ENCODE measurements at places on chromosomes 12 and 14.

DNA sequence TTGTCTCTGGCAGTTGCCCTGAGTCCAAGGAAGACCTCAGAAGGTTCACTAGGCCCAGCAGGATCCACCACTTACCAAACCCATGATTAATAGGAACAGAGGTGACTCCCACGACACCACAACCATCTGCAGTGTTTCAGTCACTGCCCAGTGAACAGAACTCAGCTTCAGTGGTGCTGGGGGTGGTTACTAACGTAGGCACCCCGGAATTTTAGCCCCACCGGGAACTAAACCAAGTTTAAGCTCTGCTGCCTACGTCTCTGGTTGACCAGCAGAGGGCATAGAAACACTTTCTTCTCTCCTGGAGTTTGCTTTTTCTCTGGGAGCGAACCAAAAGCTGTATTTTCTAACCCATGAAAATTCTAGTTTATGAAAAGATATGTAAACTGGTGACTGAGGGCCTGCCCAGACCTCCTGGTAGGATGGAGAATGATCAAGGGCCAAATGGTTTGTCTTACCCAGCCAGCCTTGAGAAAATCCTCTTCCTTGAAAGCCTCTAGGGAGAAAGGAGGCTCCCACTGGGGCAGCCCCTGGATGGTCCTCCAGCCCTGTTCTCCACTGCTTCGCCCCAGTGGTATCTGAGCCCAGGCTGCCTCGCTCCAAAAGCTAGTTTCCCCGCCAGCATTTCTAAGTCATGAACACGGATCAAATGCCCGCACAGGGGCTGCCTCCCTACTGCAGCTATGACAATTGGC, 379.8 kb downstream of the DPF3 start:
- DNase-seq: peak; percentile 46

GRCh38 chr12:101552277-101552676, 42.5 kb upstream of the MYBPC1 start:
- no peak for DNase-seq

GRCh38 chr14:49106741-49107667, 479.2 kb downstream of the RPS29 start:
- DNase-seq: no peak

DNA sequence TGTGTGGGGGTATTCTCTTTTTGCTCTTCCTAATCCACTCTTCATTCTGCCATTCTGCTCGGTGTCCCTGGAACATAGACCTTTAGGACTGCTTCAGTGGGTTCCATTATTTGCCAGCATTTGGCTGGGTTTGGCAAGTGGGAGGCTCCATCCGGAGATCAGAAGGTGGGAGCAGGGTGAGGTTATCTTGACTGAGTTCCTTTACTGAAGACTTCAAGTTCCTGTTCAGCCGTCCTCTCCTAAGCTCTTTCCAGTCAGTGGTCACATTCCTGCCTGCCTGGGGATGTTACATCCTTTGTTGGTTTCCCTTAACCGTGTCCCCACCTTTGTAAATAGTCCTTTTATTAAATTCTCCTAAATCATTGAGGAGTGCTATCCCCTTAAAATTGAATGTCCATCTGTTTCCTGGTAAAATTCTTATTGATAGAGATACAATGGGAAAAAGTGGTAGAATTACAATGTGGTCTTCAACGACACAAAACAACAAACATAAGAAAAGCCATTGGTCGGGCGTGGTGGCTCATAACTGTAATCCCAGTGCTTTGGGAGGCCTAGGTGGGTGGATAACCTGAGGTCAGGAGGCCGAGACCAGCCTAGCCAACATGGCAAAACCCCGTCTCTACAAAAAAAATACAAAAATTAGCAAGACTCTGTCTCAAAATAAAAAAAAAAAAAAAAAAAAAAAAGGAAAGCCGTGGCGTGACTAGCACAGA, 5.0 kb upstream of the MIA2 start:
- no peak for DNase-seq

DNA sequence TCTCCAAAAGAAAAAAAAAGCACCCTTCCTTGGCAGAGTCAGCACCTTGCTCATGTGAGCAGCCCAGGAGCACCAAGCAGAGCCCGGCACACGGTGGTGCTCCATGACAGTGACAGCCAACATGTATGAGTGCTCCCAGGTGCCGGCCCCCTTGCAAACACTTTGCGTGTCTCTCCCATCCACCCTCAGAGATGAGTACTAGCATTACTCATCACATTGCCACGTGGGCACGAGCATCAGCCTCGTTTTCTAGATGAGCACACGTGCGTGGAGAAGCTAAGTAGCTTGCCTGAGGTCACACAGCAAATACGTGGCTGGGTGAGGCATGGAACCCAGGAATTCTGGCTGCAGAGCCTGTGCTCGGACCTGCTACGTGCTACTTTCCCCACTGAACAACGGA, 177.9 kb upstream of the PRMT8 start:
- no peak for DNase-seq

GRCh38 chr12:92471551-92471950, 231.2 kb upstream of the PLEKHG7 start:
- DNase-seq: no peak

DNA sequence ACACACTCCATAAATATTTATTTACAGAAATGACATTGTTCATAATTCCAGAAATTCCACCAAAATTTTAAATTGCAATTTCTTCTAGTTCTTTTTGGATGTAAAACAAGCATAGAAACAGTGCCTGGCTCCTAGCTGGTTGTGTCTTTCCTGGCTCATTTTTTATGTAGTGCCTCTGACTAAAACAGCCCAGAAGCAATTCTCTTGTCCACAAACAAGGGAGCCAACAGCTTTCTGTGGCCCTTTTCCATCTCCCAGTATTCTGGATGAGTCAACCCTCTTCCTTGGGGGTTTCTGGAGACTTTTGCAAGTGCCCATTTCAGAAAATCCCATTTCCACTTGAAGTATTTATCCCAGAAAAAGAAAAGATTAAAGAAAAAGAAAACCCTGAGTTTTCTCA, 141.4 kb downstream of the PHLDA1 start:
- no peak for DNase-seq

DNA sequence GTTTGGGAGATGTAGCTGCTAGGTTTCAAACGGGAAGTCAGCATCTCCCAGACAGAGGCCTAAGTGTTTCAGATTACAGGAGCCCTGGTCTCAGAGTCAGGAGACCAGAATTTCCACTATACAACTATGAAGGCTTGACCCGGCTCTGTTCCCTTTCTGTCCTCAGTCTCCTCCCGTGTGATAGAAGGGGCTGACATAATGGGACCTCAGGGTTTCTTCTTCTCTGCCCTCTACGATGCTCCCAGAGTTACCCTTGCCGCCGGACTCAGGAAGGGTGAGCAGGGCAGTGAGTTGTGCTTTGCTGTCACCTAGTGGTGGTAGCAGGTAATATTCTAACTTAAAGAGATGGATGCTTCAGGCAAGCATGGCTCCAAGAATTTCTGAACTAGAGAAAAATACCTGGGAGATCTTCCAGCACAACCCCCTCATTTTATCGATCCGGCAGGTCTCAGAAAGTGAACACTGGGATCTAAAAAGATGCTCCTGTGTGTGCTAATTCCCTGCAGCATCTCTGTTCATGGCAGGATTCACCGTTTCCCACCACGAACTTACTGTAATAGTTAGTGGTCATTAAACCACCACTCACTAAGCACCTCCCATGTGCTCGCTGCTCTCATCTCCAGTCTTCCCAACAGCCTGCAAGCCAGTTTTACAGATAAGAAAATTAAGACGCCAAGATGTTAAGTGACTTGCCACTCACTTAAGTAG, 84.4 kb downstream of the VWF start:
- peak; percentile 61 for DNase-seq

DNA sequence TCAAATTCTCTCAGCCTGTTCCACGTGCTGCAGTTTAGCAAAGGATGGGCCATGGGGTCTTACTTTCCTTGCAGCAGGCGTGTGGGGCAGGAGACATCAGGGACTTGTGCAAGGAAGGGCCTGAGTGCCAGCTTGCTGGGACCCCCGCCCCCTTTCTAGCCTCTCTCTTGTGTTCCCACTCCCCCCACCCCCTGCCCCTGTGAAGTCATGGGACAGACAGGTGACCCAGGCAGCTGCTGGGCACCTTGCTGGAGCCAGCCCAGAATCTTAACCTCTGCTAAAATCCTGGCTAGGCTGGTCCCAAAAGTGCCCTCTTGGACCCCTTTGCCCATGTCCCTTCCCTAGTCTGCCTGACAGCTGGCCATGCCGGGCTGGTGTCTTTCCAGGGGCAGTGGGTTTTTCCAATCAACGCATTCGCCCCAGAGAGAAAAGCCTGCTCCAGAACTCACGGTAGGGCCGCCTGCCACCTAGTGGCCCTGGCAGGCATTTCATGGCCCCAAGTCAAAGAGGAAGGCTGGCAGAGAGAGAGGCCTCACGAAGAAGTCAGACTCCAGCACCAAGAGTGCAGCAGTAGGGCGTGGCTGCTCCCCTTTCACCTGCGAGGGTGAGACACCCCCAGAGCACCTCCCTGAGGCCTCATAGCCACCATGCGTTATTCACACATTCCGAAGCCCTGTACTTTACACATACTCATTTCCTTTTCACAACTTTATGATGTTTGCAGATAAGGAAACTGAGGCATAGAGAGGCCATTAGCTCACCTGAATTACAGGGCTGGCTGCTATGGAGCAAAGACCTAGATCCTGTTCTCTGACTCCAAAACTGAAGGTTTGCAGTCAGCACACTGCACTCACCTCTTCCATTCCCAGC, 67.4 kb downstream of the LGMN start:
- DNase-seq: peak; percentile 80

GRCh38 chr12:29867823-29868222, 84.1 kb upstream of the TMTC1 start:
- no peak for DNase-seq

DNA sequence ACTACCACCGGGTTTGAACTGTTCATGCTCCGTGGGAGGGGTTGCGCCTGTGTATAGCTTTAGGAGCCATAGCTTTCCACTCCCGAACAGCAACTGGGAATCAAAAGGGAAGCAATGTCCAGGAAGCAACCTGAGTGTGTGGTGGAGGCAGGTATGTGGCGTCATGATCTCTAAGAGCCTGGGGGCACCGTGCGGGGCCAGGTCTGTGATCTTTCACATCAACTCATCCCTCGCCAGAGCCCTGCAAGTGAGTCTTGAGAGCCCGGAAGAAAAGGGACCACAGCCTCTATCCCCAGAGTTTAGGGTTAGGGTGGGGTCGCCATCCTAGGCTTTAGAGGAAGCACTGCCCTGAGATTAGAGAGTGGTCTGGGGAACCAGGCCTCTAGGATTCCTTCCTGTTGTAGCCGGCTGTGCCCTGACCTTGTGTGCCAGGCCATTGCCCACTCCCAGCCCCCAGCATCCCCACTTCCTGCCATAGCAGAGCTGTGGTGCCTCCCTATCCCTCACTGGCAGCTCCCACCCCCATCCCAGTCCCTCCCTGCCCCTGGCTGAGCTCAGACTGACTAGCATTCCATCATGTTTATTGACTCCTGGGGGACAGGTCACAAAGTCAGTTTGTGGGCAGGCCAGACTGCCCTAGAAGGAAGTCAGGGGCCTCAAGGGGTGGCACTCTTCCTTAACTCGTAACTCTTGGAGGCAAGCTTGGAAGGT, 745 bp upstream of the ADCY4 start:
- no peak for DNase-seq

DNA sequence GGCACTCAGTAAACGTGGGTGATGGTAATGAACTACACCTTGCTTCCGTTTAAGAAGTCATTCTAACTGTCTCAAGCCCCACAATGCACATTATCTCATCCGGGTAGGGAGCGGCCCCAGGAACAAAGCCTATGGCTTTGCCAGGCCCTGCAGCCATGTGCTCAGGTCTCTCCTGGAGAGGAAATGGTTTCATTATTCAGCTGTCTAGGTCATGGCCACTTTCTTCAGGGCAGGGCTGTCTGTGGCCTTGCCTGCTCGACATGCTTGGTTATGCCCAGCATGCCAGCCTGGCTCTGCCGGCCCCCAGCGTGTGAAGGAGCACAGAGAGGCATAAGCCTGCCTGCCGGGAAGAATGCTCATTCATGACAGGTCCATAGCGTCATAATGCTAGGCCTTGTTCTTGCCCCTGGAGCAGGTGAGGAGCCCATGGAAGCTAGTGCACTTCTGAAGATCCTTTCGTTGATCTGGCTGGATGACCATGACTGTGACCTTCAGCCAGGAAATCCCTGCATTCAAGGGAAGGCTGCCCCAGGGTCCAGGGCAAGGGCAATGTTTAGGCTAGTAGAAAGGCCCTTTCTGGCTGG, 26.3 kb upstream of the FOS start:
- no peak for DNase-seq

DNA sequence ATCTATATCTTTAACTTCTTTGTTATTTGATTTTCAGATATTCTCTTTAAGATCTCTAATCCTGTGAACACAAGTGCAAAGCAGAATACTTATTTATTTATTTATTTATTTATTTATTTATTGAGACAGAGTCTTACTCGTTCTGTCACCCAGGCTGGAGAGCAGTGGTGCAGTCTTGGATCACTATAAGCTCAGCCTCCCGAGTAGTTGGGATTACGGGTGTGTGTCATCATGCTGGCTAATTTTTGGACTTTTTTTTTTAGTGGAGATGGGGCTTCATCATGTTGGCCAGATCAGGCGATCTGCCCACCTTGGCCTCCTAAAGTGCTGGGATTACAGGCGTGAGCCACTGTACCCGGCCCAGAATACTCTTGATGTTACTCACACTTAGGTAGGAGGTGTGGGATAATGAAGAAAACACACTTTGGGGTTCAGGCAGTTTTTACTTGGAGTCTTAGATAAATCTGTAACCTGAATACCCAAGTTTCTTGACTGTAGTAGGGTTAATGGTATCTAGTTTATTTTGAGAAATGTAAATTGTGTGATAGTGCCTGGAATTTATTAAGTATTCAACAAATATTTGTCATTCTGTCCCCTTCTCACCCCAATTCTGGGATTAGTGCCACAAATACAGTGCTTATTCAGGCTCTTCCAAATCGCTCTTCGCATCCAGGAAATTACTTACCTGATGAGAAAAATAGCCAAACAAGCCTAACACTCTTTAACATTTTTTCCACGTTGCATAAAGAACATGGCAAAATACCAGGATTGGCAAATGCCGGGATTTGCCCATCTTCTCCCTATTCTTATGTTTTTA, 33.0 kb downstream of the METAP2 start:
- DNase-seq: no peak

GRCh38 chr12:26768611-26769603, 64.1 kb downstream of the ITPR2 start:
- no peak for DNase-seq

DNA sequence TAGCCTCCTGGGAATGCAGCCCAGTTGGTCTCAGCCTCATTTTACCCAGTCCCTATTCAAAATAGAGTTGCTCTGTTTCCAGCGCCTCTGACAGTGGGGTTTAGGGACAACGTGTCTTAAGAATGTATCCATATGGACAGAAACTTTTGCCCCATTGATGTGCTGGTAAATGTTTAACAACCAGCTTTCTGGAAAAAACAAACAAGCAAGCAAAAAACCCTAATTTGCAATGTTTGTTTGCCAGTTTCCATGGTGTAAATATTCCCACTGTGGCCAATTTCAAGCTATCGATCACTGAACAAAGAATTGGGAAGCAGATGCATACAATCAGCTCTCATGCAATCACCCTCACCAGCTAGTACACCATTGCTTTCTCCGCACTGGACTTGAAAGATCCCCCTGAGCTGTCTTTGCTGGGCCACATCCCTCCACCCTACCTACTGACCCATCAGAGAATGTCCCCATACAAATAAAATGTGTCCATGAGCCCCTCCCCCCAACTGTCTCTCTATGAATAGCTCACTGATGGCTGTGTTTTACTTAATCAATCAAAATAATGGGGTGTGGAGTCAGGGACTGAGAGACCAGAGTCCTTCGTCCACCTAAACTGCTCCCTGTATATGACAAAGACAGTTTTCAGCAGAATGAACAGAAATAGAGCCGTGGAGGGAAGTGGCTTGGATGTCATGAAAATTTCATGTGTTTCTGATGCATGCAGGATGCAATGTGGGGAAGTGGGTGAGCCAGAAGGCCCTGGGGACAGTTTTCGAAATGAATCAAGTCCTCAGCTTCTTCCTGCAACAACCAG, 40.8 kb downstream of the CCDC60 start:
- peak; percentile 43 for DNase-seq
